Neural progenitor cell (in vitro differentiated cells): ENCODE measurements at places on chromosomes 16 and 17.

DNA sequence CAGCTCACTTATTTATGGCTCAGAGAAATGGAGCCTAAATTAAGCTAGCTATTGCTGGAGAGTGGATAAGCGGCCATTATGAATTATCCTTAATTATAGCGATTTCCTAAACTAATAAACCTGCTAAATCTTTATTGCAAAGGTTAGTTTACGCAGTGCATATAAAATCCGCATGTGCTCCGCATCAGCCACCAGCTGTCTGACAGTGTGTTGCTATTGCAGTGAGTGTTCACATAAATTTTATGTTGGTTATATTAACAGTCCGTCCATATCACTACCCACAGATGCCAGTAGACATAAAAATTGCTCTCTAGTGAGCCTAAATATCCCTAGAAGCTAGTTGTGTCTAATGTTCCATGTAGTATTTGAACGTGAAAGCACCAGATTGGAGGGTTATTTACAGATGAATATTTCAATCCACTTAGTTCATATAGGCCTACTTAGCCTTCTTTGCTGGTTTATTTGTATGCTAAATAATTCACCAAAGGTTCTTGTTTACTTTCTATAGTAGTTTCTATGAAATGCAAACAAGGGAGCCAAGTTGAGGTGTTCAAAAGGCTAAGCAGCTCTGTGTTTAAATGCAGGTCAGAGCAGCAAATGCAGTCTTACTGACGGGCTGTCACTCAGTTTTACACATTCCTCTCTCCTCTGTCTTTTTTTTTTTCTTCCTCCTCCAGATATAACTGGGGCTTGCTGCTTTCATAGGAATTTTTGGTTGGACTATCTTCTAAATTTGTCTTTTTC, 219.1 kb downstream of the IRX3 start:
- DNase-seq: no peak

DNA sequence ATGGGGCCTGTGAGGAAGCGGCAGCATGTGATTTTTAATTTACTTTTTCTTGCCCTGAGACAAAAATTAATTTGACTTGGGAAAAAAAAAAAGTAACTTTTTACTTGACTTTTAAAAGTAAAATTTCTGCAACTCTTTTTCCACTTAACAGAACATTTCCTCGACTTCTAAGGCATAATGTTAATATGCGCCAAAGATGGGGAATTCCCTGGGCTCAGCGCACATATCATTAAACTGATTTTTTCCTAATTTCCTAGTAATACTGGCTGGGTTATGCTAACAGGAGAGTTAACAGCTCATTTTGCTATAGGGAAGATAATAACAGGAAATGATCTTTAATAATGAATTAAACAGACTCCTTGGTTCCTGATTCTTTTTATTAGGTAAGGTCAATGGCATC, 120.6 kb upstream of the CDH5 start:
- no peak for DNase-seq

- DNase-seq: peak; percentile 97
Measured at GRCh38 chr16:51151435-51151960, 428 bp upstream of the SALL1 start.

DNA sequence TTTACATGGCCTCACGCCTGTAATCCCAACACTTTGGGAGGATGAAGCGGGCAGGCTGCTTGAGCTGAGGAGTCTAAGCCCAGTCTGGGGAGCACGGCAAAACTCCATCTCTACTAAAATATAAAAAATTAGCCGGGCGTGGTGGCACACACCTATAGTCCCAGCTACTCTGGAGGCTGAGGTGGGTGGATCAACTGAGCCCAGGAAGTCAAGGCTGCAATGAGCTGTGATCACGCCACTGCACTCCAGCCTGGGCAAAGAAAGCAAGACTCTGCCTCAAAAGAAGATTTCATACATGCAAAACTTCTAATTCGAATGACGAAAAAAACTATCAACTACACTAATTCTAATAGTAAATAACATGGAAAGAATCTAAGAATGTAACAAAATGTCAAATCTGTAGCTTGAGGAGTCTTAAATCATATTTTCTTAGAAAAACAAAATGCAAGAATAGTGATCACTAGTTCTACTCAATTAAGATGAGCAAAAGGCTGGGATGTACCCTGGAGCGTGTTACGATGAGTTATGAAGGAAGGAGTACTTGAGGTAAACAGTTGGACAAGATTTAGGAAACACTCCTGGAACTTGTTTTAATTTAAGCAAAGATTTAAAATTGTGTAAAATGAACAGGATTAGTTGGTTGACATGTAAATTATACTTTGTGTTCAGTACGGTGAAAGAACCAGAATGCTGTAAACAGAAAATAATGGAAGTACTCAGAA, 20.7 kb downstream of the YWHAE start:
- no peak for DNase-seq

GRCh38 chr16:78932355-78932943, 668.1 kb downstream of the MAF start:
- DNase-seq: no peak

DNA sequence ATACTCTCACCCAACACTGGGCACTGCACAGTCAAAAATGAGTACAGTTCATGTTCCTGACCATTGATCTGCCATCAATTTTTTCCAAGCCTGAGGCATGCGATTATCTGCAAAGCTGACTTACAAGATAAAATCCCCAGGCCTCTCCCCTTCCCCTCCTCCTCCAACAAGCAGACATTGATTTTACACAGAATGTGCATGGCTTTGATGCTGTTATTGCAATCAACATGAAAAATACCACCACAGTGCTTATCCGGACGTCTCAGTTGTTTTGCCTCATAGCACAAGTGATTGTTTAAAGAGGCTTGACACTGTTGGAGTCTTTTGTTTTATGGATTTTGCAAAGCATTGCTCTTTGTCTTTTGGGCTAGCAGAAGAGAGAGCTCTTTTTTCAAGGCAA, 163.8 kb downstream of the TOX3 start:
- DNase-seq: peak; percentile 8

DNA sequence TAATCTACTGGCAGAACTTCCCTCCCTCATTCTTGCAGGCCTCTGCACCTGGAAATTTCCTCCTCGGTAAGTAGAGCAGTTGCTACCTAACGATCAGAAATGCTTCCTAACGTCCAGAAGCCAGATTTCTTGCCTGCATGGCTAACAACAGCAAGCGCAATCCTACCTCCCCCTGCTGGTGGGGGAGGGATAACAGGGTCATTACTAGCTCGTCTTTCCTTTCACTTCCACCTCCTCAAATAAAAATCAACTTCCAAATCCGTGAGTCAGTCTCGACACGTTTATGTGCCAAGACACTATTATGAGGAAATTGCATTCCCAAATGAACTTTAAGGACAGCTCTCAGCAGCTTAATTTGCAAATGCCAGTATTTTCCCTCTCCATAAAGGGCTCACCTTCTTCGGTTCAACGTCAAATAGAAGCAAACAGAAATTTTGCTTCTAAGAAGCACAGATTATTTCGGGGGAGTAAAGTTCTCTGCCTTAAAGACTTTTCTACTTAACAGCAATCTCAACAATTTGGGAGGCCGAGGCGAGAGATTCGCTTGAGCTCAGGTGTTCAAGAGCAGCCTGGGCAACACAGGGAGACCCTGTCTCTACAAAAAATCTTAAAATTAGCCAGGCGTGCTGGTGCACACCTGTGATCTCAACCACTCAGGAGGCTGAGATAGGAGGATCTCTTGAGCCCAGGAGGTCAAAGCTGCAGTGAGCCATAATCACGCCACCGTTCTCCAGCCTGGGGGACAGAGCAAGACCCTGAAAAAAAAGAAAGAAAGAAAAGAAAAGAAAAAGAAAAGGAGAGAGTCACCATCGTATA, 188.6 kb upstream of the PSMD7 start:
- peak; percentile 71 for DNase-seq

DNA sequence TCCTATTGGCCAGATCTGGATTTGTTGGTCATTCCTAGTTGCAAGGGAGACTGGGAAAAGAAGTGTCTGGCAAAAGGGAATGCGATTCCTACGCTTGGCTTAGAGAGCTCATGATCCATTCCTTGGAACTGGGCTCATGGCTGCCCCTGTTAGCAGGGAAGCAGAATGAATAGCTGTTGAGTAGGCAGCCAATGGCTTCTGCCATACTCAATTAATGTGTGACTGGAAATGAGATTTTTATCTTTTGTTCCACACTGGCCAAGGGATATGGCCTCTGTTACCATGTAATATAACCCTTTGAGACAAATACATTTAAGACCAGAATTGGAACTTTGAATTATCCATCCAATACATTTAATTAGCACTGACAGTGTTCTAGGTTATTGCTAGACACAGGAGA, 31.0 kb downstream of the FTO start:
- DNase-seq: no peak

- DNase-seq: no peak
Measured at GRCh38 chr17:83199500-83200201, 120.2 kb downstream of the METRNL start.

DNA sequence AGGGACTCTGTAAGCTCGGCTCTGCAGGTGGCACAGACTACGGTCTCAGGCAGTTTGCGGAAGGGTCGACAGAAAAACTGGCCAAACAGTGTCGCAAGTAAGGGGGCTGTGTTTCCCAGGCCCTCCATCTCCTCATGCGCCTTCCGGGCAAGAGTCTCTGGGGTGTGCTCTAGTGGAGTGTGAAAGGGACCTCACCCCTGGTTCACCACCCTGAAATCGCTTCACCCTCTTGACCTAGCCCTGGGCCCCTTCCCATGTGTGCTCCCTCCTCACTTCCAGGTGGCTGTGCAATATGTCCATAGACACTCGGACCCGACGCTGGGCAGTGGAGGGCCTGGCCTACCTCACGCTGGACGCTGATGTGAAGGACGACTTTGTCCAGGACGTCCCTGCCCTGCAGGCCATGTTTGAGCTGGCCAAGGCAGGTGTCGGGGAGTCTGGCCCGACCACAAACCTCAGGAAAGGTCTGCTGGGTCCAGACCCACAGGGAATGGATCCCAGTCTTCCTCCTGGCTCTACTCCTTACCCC, 22.3 kb downstream of the UNC45B start:
- no peak for DNase-seq

DNA sequence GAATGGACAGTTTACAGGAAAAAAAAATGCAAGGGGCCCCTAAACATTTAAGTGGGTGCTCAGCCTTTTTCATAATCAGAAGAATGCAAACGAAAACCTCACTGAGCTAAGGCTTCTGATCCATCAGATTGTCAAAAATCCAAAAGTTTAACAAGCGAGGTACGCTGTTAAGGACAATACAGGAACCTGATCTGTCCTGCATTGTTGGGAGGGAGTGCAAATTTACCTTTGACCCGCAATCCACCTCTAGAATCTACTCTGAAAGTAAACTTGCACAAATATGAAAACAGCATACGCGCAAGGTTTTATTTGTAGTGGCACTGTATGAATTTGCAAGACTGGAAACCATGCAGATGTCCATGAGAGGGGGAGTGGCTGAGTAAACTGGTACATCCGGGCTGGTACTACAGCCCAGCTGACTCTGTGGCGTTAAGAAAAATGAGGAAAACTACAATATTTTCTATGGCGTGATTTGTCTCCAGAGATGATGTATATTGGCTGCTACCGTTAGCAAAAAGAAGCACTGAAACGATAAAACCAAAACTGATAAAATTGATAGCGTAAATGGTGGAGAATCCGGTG, 28.8 kb upstream of the ST6GALNAC1 start:
- no peak for DNase-seq

- no peak for DNase-seq
Measured at GRCh38 chr17:45038728-45039634, 12.5 kb downstream of the DCAKD start.

DNA sequence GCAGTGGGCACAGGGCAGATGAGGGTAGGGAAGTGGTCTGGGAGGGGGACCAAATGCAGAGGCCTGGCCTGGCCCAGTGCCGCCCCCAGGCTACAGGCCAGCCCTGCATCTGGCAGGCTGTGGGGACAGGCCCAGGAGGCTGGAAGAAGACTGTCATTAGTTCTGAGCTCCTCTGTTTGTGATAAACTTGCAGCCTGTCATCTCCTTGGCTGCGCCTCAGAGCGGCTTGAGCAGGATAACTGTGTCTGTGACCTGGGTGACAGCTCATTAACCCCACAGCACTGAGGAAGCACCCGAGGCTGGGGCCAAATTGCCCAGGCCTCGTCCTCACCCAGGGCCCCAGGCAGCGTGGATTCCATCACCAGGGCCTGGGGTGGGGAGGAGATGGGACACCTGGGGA, 23.9 kb downstream of the ABCC3 start:
- DNase-seq: no peak

- peak; percentile 63 for DNase-seq
Measured at GRCh38 chr17:54992797-54993639, 24.5 kb downstream of the STXBP4 start.

GRCh38 chr17:32266051-32266388, 388 bp downstream of the RHBDL3 start:
- DNase-seq: no peak

GRCh38 chr17:72512649-72513556, 392.1 kb downstream of the SOX9 start:
- no peak for DNase-seq
